ENCODE measurements at places on chromosomes 6 and 20.
A peak's percentile ranks its signal among the peaks of the same experiment; 100 is the strongest.

DNA sequence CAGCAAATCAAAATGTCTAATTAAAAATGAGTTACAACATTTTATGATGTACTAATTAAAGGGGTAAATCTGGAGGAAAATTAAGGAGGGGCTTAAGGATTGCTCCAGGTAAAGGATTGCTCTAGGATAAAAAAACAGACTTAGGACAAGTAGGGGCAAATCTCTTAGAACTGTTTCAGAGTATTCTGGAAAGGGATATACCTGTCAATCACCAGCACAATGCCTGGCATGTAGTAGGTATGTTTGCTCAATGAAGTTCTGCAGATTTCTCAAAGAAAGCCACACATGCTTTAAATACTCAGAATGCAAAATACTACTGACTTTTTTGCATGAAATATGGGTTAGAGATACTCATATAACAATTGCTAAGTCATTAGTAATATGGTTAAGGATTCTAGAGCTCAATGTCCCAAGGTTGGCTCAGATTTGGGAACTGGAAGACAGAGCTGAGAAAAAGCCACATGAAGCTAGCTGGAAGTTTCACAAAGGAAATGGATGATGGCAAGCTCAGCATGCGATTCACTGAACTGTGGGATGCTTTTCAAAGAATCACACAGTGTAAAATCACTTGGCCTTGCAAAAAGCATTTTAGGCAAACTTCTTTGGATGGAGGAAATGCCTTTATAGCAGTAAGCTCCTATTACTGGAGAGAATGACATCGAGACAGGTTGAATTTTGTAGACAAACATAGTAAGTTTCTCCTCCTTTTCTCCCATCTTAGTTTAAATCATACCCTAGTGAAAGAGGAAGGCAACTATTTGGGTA lies 72.8 kb downstream of the MAP3K5 start:
- no peak for DNase-seq

DNA sequence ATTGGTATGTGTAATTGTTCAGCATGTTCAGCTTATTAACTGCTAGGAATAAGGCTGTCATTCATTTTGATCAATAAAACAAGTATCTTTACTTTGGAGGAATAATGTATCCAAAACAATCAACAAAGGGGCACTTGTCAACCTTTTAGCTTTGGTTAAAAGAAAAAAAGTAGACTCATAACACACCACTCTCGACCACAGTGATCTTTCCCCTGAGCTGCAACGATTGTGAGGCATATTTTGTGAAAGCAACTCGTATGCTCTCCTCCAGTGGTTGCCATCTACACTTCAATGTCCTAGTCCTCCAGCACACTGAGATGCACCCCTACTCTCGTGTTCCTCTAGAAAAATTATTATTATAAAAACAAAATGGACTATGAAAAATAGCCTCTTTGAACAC lies 60.1 kb upstream of the PDE7B start:
- no peak for DNase-seq

DNA sequence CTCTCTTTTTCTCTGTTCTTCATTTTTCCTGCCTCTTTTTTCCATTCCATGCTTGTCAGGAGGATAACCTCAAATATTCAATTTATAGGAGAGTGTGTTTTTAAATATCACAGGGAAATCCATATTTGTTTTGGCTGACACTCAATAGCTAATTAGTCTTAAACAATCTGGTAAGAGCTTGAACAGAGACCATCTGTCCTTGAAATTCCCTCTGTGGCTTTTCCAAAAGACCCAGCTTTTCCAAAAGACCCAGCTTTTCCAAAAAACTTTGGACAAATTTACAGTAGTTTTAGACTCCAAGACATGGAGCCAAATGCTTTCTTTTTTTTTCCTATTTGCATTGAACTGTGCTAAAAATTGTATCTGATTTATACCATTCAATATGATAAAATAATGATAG lies 127.4 kb upstream of the FAM83B start:
- no peak for DNase-seq

DNA sequence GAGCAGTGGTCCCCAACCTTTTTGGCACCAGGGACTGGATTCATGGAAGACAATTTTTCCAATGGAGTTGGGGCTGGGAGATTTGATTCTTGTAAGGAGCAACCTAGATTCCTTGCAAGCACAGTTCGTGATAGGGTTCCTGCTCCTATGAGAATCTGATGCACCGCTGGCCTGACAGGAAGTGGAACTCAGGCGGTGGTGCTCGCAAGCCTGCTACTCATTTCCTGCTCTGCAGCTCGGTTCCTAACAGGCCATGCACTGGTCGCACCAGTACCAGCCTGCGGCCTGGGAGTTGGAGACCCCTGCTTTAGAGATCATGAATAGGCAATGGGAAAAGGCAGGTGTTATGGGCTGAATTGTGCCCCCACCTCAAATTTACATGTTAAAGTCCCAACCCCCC lies 131.2 kb downstream of the PFDN4 start:
- no peak for DNase-seq

GRCh38 chr20:19741924-19742323 lies 16.1 kb upstream of the RIN2 start:
- no peak for DNase-seq

DNA sequence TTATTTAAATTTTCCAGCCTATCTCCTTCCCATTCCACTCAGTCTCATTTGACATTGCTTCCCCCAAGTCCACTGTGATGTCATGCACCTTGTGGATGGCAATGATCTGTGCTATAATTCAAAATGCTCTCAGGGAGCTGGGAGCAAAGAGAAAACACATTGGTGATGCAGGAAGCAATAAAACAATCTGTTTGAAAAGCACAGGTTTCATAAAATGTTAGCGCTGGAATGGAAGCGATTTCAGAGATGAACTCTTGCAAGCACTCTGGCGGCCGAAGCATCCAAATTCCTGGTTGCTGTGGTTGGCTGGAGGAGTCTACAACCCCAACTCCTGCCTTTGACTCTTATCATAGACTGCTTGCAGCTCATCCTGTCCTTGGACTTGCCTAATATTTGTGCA lies 167.0 kb downstream of the GMPR start:
- DNase-seq = no peak

GRCh38 chr6:97053643-97054411 lies 129.3 kb downstream of the KLHL32 start:
- DNase-seq = no peak

DNA sequence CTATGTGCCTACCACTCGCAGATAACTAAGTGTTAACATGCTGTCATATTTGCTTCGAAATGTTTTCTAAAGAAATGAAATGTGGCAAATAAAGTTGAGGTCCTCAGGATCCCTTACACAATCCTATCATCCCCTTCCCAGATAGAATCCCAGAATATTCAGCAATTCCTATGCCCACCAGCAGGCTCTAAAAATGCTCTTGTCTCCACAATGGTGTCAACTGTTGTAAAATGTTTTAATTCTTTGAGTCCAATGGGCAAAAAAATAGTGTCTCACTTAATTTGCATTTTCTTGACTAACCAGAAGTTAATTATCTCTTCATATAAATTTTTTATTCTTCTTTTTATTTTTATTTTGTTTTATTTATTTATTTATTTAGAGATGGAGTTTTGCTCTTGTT lies 103.9 kb upstream of the MAP7 start:
- DNase-seq = no peak

- no peak for DNase-seq
Measured at GRCh38 chr6:149429427-149430360, 29.6 kb downstream of the SUMO4 start.

- DNase-seq = no peak
Measured at GRCh38 chr6:11226005-11226404, 6.5 kb downstream of the NEDD9 start.

DNA sequence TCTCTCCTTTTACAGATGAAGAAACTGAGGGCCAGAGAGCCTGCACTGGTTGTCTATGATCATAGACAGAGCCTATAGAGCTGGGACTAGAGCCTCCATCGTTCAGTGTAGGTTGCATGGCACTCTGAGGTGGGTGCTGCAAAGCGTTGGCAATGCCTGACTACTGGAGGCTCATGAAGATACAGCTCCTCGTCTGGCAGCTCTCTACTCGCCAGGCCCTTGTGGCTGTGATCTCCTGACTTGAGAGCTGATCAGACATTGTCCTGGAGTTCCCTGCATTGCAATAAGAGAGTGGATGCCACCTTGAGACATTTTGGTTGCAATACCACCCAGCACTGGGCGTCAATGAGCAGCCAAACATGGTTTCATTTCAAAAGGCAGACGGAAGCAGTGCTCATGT lies 270.1 kb upstream of the ARID1B start:
- DNase-seq = no peak

DNA sequence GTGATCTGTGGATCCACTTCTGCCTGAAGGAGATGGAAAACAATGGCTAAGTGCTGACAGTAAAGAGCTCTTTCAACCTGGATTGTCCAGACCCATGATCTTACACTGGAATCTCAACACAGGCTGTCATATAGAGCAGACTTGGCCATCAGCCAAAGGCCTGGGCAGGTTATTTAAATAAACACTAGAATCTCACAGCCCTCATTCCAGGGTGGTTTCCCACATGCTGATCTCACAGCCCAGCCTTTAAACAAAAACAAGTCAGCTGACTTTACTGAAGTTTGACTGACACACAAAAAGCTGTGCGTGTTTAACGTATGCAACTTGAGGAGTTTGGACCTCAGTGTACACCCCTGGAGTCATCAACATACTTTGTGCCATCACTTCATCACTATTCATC lies 28.4 kb downstream of the SYNDIG1 start:
- DNase-seq = no peak

GRCh38 chr6:15960740-15961634 lies 167.9 kb upstream of the MYLIP start:
- no peak for DNase-seq

DNA sequence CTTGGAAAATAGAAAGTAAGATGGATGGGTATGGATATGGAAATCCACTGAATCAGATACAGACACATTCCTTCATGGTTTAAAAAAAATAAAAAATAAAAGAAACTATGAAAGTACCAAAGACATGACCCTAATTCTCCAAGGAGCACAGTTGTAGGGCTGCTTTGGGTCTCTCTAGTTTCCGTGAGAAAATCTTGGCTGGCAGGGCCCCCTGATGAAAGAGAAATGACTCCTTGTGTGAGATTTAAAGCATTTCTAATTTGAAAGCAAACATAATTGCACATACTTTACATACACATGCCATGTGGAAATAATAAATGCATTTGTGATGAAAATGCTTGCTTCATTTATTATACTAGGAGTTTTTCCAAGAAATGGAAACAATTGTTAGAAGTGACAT lies 593.9 kb upstream of the BTBD3 start:
- DNase-seq = no peak

GRCh38 chr6:6458172-6458571 lies 130.3 kb upstream of the LY86 start:
- DNase-seq = no peak

- DNase-seq = no peak
Measured at GRCh38 chr6:32895006-32895345, 41.0 kb downstream of the PSMB9 start.

GRCh38 chr6:43070028-43070632 lies 6.0 kb upstream of the PTK7 start:
- DNase-seq = no peak

DNA sequence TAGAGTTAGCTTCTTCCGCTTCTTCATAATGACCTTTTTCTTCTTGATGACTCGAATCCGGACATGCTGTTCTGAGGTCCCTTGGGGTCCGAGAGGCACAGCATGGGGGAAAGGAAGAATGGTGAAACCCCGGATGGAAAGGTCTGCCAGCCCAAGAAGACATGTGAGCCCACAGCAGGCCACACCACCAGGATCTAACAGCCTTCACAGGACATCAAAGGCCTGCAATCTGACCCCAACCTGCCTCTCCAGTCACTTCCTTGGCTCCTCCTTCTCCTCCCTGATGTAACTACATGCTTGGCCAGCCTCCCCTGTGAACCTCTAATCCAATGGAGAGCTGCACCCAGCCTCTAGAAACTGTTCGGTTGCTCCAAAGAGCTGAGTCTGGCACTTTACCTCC lies 1.6 kb downstream of the CPXM1 start:
- no peak for DNase-seq

DNA sequence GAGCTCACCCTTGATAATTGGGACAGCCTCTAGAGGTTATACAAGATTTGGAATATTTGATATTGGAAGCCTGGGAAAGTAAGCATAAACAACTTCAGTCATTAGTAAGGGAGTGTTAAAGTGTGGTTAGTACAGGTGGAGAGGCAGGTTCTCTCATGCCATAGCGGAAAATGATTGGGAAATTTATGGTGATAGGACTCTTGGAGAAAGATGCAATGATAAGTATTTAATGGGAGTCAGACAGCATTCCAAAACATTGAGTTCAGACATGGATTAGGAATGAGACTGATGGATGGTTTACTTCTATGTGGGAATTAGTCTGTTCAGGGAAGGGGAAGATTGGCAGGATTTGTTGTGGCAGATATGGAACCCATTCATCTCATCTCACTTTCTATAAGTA lies 152.7 kb downstream of the MCHR2 start:
- no peak for DNase-seq

- peak; percentile 21 for DNase-seq
Measured at GRCh38 chr20:3710703-3711483, 1.5 kb downstream of the SIGLEC1 start.

DNA sequence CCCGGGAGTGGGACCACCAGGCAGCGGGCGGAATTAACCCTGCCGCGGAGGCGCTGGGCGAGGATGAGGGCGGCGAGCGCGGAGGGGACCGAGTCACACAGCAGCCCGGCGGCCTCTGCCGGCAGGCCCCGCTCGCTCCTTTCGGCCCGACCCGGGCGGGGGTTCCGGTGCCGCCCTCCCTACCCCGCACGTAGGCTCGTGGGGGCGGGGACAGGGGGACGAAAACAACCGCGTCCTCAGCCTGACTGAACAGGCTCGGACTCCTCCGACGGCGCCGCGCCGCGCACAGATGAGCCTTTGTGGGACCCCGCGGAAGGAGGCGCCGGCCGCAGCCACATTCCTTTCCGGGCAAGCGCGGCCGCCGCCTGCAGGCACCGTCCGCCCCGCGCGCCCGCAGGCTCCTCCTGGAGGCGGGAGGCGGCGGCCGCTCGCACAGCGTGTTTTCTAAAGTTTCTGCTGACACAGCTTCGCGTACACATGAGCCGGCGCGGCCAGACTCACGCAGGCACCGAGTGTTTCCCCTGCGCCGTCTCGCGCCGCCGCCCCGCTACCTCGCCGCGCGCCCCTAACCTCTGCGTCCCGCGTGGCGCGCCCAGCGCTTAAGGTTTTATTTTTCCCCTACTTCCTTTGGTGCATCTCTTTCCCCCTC lies 244.3 kb downstream of the ARID1B start:
- peak; percentile 78 for DNase-seq

DNA sequence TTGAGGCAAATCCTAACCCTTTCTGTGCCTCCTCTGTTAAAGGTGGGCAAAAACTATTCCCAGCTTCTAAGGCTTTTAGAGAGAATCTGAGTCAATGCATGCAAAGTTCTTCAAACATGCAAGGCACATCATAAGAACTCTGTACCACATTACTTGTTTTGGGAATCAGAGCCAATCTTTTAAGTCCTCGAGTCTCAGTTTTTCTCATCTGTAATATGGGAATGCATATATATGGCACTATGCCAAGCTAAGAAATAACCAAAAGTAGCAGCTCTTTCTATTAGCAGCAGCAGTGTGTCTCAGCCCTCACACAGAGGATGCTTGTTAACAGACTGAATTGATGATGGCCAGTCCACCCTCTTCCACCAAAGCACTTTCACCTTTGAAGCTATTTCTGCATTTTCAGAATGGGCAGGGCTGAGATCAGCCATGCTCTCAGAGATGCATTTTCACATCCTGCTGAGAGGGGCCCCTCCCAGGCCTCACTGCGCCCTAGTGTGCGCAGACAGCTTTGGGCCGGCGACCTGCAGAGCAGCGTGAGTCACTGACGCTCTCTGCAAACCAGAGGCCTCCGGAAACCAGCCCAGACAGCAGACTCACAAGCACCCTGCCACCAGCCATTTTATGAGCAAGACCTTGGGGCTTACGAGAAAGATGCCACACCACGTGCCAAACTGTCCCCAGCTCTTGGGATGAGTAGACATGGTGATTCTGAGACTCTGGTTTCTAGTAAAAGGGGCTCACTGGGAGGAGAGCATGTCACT lies 138.0 kb downstream of the NFATC2 start:
- DNase-seq = peak; percentile 78
